ENCODE measurements at places on chromosomes 12 and 14. TPM values are rescaled to one million over a fixed set of nuclear protein-coding genes. Genes with fewer than 3 reads are reported as not detected.

The ENDOU gene
- total RNA-seq, result not detected

The UNG gene
- 82.3 TPM for total RNA-seq

The STON2 gene
- total RNA-seq, result 26.2 TPM

The C1R gene
- total RNA-seq, result 1.5 TPM

The BMAL2 gene
- 10.6 TPM for total RNA-seq

The JPH4 gene
- 0.10 TPM for total RNA-seq

The KERA gene
- total RNA-seq, result not detected

The KRT85 gene
- total RNA-seq, result not detected

The HSP90AA1 gene
- total RNA-seq, result 697 TPM

The ACSM4 gene
- not detected for total RNA-seq

The INSM2 gene
- total RNA-seq, result 0.38 TPM

The SELPLG gene
- total RNA-seq, result 0.15 TPM

GRCh38 chr12:4244868-4245267 lies 28.7 kb upstream of the CCND2 start:
- DNase-seq, result peak; percentile 80

GRCh38 chr14:55600784-55601561 lies 21.0 kb downstream of the KTN1 start:
- no peak for DNase-seq

- DNase-seq, result no peak
Observed at GRCh38 chr12:13026286-13026685, 17.9 kb upstream of the FAM234B start.

DNA sequence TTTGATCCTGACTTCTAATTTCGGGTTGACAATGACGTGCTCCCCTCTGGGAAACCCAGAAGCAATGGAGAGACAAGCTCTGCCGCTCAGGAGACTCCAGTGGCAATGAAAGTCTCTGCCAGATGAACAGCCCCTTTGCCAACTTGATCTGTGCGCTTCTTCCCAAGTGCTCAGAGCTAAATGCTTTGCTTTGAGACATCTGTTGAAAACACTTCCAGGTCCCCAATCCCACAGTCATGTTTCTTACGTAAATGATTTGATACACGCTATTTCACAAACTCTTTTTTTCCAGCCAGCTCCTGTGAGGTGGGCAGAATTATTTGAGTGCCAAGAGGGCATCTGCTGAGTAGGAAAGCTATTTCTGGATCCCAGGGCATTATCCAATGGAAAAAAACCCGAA lies 147.6 kb downstream of the RIMBP2 start:
- DNase-seq, result no peak

DNA sequence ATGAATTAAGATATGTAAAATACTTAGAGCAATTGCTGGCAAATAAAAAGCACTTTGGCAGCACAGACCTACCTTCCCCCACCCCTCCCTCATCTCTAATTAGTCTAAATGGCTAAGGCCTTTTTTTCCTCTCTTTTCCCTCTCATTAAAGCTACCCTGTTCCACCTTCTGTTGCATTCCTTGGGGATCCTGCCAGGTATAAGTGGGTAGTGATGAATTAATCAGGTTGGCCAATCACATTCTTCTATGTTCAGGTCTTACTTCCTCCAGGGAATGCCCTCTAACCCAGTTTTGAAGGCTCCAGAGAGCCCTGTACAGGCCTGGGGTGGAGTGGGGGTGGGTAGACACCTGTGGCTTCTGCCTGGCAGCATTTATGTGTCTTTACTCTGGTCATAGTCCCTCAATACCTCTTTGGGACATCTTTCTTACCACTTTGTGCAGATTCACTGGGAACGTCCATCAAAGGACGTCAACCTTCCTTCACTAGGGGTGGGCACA lies 28.4 kb downstream of the HSPB8 start:
- no peak for DNase-seq

DNA sequence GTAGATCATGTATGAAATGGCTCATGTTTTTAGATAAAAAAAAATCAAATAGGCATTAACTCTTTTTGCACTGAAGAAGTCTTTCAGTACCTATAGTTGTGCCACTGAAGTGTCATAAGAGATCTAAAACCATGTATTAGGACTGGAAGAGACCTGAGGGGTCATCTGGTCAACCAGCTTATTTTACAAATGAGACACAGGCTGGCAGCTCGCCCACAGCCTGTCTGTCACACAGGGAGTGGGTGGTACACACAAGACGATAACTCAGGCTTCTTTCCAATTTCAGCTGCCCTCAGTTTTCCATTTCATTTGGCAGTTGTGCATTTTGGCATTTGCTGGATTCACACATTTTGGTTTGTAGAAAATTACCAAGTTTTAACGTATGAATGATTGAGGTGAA lies 34.7 kb downstream of the C12orf75 start:
- no peak for DNase-seq

- no peak for DNase-seq
Observed at GRCh38 chr12:105600911-105601545, 270.5 kb downstream of the C12orf75 start.

DNA sequence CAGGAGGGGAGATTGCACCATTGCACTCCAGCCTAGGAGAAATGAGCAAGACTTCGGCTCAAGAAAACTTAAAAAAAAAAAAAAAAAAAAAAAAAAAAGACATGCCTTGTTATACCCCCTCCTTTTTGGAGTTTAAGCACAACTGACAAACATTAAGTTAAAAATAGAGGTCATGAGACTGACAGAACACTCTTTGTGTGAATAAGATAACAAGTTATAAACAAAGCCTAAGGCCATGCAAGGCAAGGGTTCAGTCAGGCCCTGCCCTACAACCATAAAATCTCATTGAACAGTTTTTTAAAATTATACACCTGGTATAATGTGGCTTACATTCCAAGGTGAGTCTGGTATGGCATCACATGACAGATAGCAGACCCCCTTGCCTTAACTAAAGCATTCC lies 39.3 kb downstream of the TSPAN19 start:
- DNase-seq, result no peak

- DNase-seq, result peak; percentile 4
Observed at GRCh38 chr14:77707355-77707723, 484 bp downstream of the ALKBH1 start.

DNA sequence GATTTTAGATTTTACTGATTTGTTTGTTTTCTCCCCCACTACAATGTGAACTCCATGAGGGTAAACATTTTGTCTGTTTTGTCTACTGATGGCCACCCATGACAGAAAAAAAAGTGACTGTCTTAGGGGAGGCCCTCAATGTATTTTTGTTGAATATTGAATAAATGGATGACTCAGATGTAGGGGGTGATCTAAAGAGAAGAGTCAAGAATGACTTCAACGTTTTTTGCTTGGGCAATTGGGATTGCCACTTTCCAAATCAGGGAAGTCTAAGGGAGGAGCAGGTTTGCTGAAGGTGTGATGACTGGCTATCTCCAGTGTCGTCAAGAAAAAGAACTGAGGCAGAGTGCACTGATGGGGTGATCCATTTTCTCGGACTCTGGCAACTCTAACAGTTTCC lies 10.7 kb upstream of the PHC1 start:
- no peak for DNase-seq

- DNase-seq, result no peak
Observed at GRCh38 chr12:79433465-79434072, 257.2 kb downstream of the PAWR start.

DNA sequence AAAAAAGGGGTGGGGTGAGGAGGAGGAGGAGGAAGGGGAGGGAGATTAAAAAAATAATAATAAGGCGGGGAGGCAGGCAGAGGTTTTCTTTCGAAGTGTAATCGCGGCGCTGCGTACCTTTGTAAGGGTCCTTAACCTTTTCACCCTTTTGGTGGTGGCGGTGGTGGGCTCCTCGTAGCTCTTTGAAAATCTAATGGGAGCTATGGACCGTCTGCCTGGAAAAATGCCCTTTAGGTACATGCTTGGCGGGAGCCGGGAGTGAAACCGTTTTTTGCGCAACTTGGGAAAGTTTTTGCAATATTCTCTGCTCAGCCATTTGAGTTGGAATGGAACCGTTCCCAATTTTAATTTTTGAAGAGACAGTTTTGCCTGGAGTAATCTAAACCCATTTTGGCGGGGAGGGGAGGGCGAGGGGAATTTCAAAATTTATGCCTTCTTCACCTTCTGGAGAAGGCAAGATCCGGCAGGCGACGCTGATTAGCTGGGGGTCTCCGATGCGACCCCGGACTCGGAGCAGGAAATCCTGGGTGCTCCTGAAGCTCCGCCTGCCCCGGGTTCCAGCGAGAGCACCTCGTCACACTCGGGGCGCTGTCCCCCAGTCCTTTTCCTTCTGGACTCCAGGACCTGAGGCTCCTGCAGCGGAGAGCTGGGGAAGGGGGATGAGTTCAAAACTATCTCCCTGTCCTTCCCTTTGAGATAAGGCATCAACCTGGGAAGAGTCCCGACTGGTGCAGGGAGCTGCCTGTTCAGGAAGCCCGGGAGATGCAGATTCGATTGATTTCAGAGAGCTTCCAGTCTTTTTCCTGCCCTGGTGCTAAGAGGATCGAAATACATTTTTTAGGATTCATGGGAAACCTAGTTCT lies 74.6 kb upstream of the TBX5 start:
- no peak for DNase-seq

DNA sequence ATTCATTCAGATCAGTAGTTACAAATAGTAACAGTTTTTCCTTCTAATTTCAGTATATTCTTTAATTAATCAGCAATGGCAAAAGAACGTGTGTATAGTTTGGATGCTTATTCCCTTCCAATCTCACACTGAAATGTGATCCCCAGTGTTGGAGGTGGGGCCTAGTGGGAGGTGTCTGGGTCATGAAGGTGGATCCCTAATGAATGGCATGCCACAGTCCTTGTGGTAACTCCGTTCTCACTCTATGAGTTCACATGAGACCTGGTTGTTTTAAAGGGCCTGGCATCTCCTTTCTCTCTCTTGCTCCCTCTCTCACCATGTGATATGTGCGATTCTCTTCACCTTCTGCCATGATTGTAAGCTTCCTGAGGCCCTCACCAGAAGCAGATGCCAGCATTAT lies 18.9 kb upstream of the SYNDIG1L start:
- DNase-seq, result no peak

DNA sequence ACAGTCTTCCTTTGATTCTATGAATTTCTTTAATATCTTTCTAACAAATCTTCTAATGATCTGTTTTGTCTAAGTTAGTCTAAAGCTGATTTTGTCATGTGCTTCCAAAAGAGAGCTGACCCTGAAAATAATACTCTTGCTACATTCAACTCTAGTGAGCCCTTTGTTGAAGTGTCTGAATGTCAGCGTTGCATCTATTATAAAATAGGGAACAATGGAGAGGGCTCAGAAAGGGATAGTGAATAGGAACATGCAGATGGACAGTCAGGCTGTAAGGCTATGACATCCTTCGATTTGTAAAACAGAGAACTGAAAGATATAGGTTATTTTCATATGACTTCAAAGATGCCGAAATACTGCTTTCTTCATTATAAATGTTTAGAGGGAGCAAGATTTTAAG lies 304.5 kb downstream of the GALC start:
- no peak for DNase-seq

DNA sequence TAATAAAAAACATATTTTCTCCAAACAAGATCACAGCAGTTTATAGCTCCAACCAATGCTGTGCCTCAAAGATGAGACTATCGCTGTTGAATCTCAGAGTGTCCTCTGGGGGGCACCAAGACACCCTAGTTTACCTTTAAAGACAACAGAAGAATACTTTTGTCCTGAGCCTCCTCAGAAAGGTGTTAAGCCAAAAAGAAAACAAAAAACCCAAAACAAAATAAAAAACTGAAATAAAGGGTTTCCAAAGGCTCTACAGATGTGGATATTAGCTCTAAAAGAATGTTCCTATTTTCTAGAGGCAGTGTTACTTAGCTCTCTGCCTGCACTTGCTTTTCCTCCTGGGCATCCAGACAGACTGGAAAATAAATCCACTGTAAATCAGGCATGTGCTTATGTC lies 86.9 kb upstream of the TTC7B start:
- peak; percentile 76 for DNase-seq

DNA sequence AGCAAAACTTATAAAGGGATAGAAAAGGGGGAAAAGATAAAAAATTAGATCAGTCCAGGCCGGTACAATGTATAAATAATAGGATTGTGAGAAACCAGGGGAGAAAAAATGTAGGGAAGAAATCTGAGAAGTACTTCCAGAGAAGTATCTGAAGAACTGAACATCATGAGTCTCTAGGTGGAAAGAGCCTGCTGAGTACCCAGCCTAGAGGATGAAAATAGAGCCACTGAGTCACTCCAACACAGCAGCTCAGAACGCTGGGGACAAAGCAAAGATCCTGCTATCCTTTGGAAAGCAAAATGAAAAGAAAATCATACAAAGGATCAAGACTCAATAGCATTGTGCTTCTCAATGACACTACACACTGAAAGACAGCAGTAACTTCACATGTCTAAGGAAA lies 138.0 kb downstream of the ANO6 start:
- DNase-seq, result no peak

GRCh38 chr12:69066492-69067373 lies 133.8 kb upstream of the CPM start:
- no peak for DNase-seq

DNA sequence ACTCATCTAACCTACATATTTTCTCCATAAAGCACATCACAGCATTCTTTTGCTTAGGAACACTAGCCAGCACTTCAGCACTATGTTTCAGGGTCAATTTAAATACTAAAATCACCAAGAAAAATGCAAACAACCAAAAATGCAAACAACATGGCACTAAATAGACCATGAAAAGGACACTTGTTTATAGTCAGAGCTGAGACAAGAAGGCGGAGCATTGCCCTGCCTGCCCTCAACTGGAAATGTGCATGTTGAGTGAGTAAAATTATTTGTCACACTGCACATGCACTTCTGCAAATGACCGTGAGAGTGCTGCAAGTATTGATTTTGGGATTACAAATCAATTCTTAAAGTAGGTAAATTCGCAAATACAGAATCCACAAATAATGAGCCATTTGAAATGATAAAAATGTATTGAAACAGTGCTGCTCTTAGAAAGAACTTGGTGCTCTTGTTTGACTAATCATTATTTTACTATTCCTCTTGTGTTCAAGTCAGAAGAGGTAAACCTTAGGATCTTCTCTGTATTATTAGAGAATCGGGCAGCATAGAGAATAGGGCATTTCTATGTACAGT lies 34.8 kb downstream of the CFAP251 start:
- no peak for DNase-seq

- DNase-seq, result no peak
Observed at GRCh38 chr12:100508751-100509150, 35.1 kb downstream of the NR1H4 start.

- DNase-seq, result no peak
Observed at GRCh38 chr12:129903092-129903945, 506 bp downstream of the TMEM132D start.

- no peak for DNase-seq
Observed at GRCh38 chr14:22518073-22518472, 71.0 kb downstream of the DAD1 start.

- no peak for DNase-seq
Observed at GRCh38 chr12:100254876-100255275, 12.0 kb downstream of the DEPDC4 start.

GRCh38 chr14:54646626-54647025 lies 79.7 kb downstream of the SAMD4A start:
- no peak for DNase-seq

All from SJCRH30 (cell line).